ENCODE measurements at places on chromosomes 5 and 9.

- DNase-seq: no peak
Measured at GRCh38 chr5:32314658-32315057, 1.9 kb upstream of the MTMR12 start.

- DNase-seq: peak; percentile 24
Measured at GRCh38 chr9:130766021-130766926, 68.8 kb upstream of the ABL1 start.

DNA sequence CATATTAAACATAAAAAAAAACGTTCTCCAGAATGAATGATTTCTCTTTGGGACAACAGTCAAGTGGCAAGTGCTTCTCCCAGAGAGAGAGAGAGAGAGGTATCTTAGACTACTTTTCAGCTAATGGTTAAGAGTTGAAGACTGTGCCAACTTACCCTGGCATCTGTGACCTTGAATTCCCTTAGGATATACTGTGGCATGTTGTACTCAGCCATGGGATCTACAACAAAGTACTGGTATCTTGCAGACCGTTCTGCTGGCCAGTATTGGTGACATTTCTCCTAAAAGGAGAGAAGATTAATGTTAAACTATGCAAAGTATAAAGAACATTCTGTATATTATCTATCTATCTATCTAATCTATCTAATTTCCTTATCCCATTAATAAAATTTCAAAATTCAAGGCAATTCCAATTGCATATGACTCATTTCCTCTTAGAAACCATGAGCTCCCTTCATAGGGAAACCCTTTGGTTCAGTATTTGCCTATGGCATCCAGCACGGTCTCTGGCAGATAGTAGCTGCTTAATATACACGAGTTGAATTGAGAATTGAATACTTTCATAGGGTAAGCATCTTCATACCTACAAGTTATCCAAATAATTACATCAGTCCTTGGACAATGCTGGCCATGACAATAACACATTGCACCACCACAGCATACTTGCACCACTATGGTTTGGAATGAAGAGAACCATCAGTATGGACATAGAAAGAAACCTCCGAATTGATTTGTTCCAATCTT, 539.4 kb upstream of the DMAC1 start:
- DNase-seq: no peak

- no peak for DNase-seq
Measured at GRCh38 chr9:87286506-87286905, 211.2 kb upstream of the DAPK1 start.

GRCh38 chr9:23701291-23701690, 124.7 kb downstream of the ELAVL2 start:
- DNase-seq: no peak

DNA sequence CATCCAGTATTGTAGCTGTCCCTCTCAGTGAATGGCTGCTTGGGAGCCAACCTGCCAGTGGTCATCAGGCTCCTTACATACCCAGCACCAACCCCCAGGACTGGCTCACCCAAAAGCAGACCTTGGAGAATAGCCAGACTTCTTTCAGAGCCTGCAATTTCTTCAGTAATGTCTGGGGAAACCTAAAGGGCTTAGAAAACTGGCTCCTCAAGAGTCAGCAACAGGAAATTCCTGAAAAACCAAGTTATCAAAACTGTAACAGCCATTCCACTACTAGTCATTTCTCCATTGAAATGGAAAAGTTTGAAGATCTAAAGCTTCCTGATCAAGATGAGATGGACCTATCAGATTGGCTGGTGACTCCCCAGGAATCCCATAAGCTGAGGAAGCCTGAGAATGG, 12.3 kb upstream of the STING1 start:
- no peak for DNase-seq

GRCh38 chr9:129333617-129334104, 155.6 kb upstream of the IER5L start:
- no peak for DNase-seq

All from GM10248 (cell line).